ENCODE measurements at places on chromosomes 3 and 15.
A peak's percentile ranks its signal among the peaks of the same experiment; 100 is the strongest.

GRCh38 chr3:183061391-183062172, 37.7 kb downstream of the MCCC1 start:
- H3K27ac ChIP-seq = no peak overlapping the region
- peaks cover 19% of the 10 kb centered on the region for H3K36me3 ChIP-seq
- H3K27me3 ChIP-seq = no peaks in the 10 kb centered on the region
- H3K4me3 ChIP-seq = no peak overlapping the region

DNA sequence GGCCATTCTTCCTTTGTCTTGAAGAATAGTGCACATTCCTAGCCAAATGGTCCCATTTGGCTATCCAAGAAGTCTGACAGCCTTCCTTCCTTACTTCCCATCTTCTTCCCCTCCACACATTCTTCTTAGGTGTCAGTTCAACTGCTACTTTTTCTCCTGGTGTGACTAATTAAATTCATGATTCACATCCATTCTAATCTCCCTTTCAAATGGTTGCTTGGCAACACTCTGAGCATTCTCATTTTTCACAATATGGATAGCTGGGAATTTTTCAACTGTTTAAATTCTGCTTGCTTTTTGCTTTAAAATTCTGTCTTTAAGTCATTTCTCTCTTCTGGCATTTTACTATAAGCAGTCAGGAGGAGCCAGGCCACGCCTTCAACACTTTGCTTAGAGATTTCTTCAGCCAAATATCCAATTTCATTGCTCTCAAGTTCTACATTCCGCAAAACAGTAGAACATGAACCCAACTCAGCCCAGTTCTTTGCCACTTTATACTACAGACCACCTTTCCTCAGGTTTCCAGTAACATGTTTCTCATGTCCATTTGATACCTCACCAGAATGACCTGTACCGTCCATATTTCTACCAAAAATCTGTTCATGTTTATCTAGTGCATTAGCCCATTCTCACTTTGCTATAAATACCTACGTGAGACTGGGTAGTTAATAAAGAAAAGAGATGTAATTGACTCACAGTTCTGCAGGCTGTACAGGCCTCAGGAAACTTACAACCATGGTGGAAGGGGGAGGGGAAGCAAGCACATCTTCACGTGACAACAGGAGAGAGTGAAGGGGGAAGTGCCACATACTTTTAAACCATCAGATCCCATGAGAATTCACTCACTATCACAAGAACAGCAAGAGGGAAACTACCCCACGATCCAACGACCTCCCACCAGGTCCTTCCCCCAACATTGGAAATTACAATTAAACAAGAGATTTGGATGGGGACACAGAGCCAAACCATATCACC, 31.9 kb upstream of the MCF2L2 start:
- no peak overlapping the region for H3K4me3 ChIP-seq
- H3K36me3 ChIP-seq = peaks cover 1% of the 10 kb centered on the region
- peak overlapping the region; percentile 11 for H3K27ac ChIP-seq
- peak; percentile 14 for DNase-seq
- peaks cover 6% of the 10 kb centered on the region for H3K4me1 ChIP-seq

DNA sequence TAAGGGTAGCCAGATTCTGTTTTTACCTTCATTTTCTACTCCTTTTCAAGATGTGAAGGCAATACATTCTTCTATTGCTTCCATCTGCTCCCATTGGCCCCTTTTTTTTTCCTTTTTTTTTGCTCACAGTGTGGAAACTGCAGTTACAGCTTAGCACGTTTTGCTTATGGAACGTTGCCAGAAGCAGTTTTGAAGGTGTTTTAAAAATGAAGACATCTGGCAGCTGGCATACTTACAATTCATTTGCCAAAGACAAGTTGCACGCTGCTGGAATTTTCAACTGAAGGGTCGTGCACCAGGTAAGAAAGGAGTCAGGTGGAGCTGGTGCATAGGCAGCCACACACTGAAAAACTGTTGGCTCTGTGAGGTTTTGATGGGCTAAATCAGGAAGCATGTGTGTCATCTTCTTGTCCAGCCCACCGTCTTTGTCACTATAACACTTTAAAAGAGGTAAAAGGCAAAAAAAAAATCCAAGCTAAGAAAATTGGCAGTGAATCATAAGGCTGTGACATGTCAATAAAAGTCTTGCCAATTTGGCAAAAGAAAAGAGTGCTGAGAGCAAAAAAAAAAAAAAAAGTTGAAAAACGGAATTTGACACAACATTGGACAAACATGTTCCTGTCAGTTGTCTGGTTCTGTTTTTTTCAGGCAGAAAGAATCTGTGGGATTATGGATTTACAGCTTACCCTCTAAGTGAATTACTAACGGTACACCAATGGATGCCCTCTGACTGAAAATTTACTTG, 225.4 kb upstream of the SOX2 start:
- no peaks in the 10 kb centered on the region for H3K4me1 ChIP-seq
- H3K4me3 ChIP-seq = no peak overlapping the region
- H3K36me3 ChIP-seq = no peaks in the 10 kb centered on the region
- H3K27me3 ChIP-seq = peaks cover 3% of the 10 kb centered on the region

DNA sequence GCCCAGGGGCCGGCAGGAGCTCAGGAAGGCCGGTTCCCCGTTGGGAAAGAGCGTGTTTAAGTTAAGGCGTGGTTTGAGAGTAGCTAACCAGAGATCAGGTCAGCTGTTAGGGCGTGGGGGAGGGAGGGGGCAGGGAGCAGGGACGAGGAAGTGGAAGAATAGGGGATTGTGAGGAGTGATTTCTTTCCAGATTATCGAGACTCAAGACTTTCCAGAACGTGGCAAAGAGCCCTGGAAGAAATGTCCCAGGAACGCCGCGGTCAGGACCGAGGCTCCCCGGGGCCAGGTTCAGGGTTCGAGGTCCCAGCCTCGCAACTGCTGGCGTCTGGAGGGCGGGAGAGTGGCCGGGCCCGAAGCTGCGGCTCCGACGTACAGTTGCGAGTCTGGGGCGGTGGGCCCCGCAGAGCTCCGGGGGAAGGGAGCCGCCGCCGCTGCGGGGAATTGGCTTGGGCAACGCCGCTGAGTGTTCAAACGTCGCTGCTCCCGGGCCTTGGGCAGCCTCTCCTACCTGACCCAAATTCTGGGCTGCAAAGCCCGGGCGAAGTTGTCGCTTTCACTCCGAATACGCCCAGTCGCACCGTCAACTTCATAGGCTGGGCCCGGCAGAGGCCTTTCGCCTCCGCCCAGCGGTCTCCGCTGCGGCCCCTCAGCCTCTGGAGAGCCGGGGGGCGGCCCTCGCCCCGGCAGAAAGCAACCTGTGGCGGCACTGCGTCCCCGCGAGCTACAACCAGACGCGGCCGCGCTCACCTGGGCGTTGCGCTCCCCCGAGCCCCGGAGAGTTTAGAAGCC, 9.5 kb downstream of the ISL2 start:
- peak; percentile 54 for DNase-seq
- peaks cover 16% of the 10 kb centered on the region for H3K4me1 ChIP-seq
- H3K27ac ChIP-seq = peak overlapping the region; percentile 22
- peak overlapping the region; percentile 78 for H3K4me3 ChIP-seq
- H3K36me3 ChIP-seq = peaks cover 4% of the 10 kb centered on the region
- H3K27me3 ChIP-seq = peaks cover 20% of the 10 kb centered on the region

DNA sequence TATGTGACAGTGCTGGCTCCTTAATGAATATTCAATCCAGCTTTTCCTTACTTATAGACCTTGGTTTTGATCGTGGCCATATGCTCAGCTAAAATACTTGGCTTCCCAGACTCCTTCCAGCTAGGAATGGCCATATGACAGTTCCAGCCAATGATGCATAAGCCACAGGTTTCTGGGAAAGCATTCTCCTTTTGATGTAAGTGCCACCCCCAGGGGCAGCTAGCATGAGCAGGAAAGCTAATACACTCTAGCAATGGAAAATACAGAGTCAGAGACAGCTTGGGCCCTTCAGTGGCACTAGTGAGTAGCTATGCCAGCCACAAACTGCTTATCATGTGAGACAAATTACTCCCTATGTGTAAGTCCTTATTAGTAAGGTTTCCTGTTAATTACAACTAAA, 26.7 kb downstream of the TBC1D2B start:
- no peak overlapping the region for H3K27ac ChIP-seq
- peaks cover 18% of the 10 kb centered on the region for H3K4me1 ChIP-seq
- no peak overlapping the region for H3K4me3 ChIP-seq
- H3K27me3 ChIP-seq = no peaks in the 10 kb centered on the region
- DNase-seq = no peak
- H3K36me3 ChIP-seq = peaks cover 6% of the 10 kb centered on the region

- H3K27ac ChIP-seq = no peak overlapping the region
- peaks cover 7% of the 10 kb centered on the region for H3K27me3 ChIP-seq
- no peaks in the 10 kb centered on the region for H3K4me1 ChIP-seq
- no peak overlapping the region for H3K4me3 ChIP-seq
- no peaks in the 10 kb centered on the region for H3K36me3 ChIP-seq
Measured at GRCh38 chr15:91482799-91483198, 370.7 kb upstream of the SLCO3A1 start.
